Activated CD4-positive, alpha-beta T cell treated with anti-CD3 and anti-CD28 coated beads, Interleukin-2, amount 10 ng/mL, durations not matched to agents 7 days and 5 days (primary cell): ENCODE measurements at places on chromosomes 3 and 15. TPM values are rescaled to one million over a fixed set of nuclear protein-coding genes. Genes with fewer than 3 reads are reported as not detected.

Gene LIPH
- not detected for total RNA-seq

Gene NECTIN3
- 3.9 TPM for total RNA-seq

- DNase-seq, result no peak
These were observed 16.0 kb upstream of the LRRN1 start for GRCh38 chr3:3783210-3783609.

Gene TRPC1
- 1.6 TPM for total RNA-seq

Gene RPL39L
- 20.4 TPM for total RNA-seq

GRCh38 chr15:84826369-84826823 is 9.2 kb downstream of the ALPK3 start:
- DNase-seq, result no peak

- DNase-seq, result no peak
These were observed 85.1 kb upstream of the PIAS1 start for GRCh38 chr15:67968966-67969365.

- no peak for DNase-seq
These were observed 496.3 kb upstream of the NR2F2 start for GRCh38 chr15:95834028-95834804.
